SJCRH30 (cell line): ENCODE measurements at places on chromosomes 2 and 18. TPM values are rescaled to one million over a fixed set of nuclear protein-coding genes. Genes with fewer than 3 reads are reported as not detected.

EFR3B gene
- 4.0 and 4.2 TPM in 2 replicates for total RNA-seq

PNO1 gene
- 48.8 and 50.3 TPM in 2 replicates for total RNA-seq

HOXD9 gene
- total RNA-seq, result 3.9 and 4.4 TPM in 2 replicates

DNA sequence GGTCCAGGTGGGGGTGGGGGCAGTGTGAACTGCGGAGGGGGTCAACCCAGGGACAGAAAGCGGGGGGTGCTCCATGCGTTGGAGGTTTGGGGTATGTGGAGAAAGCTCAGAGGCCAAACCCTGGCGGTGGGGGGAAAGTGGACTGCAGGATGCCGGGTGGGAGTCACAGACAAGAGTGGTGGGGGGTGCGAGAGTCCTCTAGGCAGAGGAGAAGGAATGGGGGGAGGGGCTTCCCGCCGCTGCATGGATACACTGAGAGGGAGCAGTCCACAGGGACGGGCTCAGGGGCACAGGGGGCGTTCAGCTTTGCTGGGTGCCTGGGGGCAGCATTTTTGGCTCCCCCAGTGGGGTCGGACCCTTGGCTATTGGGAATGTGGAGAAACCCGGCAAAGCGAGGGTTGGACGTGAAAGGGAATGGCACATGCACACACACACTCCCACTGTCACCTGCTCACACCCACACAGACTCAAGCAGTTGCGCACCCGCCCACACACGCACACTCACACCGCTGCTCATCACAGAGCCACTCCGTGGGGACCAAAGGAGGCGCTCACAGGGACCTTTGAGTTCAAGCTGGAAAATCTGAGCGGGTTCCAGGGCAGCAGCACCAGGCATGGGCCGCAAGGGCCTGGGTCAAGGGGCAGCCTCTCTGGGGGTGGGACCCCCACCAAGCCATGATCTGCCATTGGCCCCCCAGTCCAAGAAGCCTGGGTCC, 7.7 kb downstream of the GBX2 start:
- DNase-seq, result no peak

GRCh38 chr2:230077851-230078547, 9.3 kb upstream of the SLC16A14 start:
- DNase-seq, result no peak

- no peak for DNase-seq
These were observed 71.7 kb upstream of the WDR75 start for GRCh38 chr2:189369566-189369965.

GRCh38 chr2:10561288-10562035, 113.3 kb upstream of the ODC1 start:
- DNase-seq, result no peak

GRCh38 chr2:241944821-241945220, 75.3 kb downstream of the RTP5 start:
- DNase-seq, result no peak

DNA sequence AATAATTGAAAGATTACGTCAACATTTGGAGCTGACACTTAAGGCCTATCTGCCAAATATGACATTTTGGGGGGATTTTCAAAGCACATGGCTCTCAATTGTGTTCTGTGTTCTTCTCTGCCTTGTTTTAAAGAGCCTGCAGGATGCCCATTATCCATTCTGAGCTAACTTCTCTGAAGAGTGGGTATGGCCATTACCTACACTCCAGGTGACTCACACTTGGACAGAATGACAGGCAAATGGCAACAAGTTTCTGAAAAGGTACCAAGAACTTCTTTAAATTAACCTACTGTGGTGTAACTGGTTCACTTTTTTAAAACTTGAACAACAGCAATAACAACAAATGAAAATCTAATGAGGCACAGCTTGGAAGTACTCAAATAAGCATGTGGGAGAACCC, 834.9 kb upstream of the SLC39A10 start:
- DNase-seq, result no peak

GRCh38 chr2:85589181-85589580, 5.0 kb downstream of the VAMP5 start:
- DNase-seq, result no peak

GRCh38 chr2:64133828-64134227, 10.4 kb downstream of the PELI1 start:
- no peak for DNase-seq

DNA sequence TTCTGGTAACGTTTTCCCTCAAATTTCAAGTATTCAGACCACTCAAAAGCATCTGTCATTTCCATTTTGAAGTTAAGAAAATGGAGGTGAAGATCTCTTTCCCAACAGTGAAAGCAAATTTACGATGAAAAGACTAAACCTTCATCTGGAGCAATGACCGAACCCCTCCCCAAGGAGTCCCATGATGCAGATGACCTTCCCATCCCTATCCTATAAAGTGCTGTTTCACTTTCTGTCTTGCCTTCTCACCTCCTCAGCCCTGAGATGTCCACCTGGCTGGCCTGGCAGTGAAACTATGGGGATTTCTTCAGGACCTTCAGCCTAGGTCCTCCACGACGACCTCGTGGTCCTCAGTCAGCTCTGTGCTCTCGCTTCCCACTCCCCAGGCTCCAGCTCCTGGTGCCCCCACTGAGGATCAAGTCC, 925 bp upstream of the NPC1 start:
- DNase-seq, result no peak
